Pulmonary artery endothelial cell (primary cell): ENCODE measurements at places on chromosomes 16 and 17. TPM values are rescaled to one million over a fixed set of nuclear protein-coding genes. Genes with fewer than 3 reads are reported as not detected.
A peak's percentile ranks its signal among the peaks of the same experiment; 100 is the strongest.

GRCh38 chr16:51635181-51635580, 484.1 kb upstream of the SALL1 start:
- no peak for DNase-seq

DNA sequence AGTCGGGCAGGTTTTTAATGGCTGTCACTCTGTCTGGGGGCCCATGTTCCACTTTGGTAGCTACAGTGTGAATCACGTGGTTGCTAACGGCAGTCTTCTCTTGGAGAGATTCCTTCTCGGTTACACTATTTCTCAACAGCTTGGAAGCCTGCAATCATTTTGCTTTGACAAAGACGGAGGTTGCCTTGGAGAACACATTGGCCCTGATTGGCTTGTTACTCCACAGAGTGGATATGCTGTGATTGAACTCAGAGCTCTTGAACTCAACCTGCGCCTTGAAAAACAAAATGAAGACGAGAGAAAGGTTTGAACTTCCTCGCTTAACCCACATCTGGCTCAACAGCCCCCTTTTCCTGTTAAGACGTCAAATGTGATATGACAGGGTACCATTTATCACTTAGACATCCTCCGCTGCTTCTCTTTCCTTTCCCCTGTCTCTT, 218.9 kb downstream of the MAF start:
- no peak for DNase-seq

GRCh38 chr17:3981455-3981854, 17.2 kb upstream of the ATP2A3 start:
- DNase-seq: no peak

The POLR2C gene
- total RNA-seq: 136 and 144 TPM in 2 replicates

DNA sequence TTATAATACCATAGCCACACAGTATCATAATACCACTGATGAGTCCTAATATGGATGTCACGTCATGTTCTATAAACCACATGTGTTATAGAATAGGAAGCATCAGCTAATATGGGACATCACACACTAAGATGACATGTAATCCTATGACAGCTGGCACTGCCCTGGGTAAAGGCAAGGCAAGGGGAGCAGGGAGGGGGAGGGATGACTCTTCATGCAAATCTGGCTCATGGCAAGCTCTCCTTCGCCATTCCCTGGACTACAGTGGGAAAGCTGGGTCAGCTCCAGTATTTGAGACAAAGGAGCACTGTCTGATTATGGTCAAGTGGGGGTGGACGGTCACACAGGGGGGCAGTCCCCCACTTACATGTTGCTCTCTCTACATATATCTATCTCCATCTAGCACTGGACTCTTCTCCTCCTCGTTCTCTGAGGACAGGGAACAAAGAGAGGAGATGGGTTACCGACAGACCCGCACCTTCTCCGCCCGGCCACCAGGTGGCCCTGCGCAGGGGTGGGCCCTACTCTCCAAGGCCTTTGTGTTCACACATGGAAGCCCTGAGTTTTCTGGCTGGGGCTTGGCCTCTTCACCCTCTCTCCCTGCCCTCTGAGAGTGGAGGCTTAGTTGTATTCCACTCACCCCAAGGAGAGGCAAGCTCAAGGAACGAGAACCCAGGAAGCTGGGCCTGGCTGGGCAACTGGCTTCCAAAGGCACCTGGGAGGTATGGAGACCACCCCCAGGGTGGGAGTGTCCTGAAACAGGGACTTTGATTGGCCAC, 23.4 kb upstream of the MPO start:
- no peak for DNase-seq

The HSF5 gene
- 0.04 and 0.07 TPM in 2 replicates for total RNA-seq

The CDH1 gene
- under 0.01 and 0.14 TPM in 2 replicates for total RNA-seq

- no peak for DNase-seq
Measured at GRCh38 chr16:48745541-48745940, 135.6 kb upstream of the N4BP1 start.

The GFAP gene
- 0.35 and 0.53 TPM in 2 replicates for total RNA-seq

DNA sequence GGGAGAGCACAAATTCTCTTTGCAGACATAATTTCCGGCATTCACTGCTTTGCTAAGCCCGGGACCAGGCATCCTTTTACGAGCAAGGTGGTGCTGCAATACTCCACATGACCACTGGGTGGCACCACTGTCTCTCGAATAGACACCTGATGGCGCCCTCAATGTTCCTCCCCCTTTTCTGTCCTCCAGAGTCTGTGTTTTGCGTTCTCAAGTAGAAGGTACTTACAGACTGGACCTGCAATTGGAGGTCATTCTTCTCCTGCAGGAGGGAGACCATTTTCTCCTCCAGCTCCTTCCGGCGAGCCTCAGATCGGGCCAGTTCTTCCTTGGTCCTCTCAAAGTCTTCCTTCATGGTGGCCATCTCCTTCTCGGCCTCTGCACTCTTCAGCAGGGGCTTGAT, 45.2 kb downstream of the MYH13 start:
- peak; percentile 1 for DNase-seq

- no peak for DNase-seq
Measured at GRCh38 chr17:36463916-36464764, 22.3 kb upstream of the ZNHIT3 start.

The LLGL1 gene
- total RNA-seq: 35.4 and 36.4 TPM in 2 replicates

- DNase-seq: no peak
Measured at GRCh38 chr16:12339686-12340085, 363.2 kb downstream of the SNX29 start.

The KRT17 gene
- 3.1 and 3.8 TPM in 2 replicates for total RNA-seq

DNA sequence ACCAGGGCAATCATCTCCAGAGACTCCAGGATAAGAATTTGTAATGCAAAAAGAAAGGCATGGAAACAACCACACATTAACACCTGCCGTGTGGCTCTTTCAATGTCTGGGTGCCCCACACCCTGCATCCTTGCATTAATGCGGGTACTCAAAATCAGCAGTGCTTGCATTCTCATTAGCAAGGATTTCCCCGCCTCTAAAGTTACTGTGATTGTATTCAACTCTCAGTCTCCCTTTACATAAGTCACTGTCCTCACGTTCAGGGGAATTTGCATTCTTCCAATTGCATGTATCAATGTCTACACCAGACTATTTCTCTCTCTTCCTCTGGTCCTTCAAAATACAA, 324.3 kb downstream of the FOXL1 start:
- DNase-seq: no peak

- no peak for DNase-seq
Measured at GRCh38 chr17:40525294-40525693, 23.9 kb upstream of the TNS4 start.

The AXIN2 gene
- 2.7 and 3.6 TPM in 2 replicates for total RNA-seq

The SPATA32 gene
- total RNA-seq: not detected in 2 replicates

The SMIM5 gene
- total RNA-seq: 0.07 TPM in 1 of 2 replicates, not detected in the other

The PPY gene
- total RNA-seq: not detected in 2 replicates

DNA sequence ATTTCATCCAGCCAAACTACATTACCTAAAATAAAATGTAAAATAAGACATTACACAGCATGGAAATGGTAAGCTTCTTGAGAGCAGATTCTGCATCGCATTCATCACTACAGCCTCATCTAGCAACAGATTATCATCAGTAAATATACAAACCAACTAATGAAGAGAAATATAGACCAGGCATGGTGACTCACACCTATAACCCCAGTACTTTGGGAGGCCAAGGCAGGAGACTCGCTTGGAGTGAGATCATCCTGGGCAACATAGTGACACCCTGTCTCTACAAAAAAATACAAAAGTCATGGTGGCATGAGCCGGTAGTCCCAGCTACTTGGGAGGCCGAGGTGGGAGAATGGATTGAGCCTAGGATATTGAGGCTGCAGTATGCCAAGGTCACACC, 19.9 kb downstream of the NCBP3 start:
- no peak for DNase-seq

GRCh38 chr17:82153295-82153691, 55.3 kb upstream of the FASN start:
- DNase-seq: no peak

DNA sequence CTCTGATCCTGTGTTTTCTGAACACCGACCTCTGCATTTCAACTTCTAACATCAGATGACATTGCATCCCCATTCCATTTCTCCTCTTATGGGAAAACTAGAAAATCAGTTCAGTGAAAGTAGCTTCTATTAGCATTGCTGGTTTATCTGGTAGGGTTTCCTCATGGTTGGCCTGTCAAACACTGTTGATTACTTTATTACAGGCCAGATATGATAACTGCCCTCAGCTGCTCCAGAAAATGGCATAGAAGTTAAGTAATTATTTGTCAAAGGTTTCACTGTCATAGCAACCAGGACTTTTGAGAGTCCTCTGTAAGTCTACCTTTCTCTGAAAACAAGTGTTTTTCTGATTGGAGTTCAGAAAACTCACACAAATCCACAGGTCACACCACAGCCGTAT, 3.0 kb downstream of the GFOD2 start:
- no peak for DNase-seq

- no peak for DNase-seq
Measured at GRCh38 chr17:45282683-45283644, 21.1 kb upstream of the SPATA32 start.

DNA sequence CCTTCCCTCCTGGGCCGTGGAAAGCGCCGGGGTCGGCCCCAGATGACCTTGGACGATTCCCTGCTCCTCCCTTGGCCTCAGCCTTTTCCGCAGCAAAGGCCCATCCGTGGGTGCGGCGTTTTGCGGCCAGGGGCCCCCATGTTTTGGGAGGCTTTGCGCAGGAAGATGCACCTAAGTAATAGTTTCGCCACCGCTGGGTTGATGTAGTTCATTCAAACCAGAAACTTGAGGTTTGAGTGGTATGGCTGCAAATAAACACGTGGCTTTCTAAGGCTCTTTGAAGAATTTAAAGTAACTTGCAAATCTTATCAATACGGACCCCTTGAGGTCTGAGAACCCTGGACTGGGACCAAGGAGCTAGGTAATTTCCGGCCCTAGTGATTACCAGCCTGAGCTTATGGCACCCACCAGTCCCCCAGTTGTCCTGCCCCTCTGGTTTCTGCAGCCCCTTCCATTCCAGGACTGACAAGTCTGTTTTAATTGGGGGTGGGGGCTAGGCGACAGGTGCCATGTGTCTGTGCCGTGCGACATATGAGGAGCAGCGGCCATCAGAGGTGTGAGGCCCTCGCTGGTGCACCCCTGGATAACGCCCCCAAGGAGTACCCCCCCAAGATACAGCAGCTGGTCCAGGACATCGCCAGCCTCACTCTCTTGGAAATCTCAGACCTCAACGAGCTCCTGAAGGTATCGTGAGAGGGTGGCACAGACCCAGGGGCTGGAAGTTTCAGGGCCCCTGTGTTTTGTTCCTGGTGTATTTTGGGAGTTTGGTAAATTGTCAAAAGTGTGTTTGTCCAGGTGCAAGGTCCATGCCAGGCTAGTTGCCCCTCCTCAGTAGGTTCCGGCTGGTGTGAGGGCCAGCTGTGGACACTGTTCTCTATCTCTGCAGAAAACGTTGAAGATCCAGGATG, 834 bp downstream of the MRPL12 start:
- DNase-seq: no peak

DNA sequence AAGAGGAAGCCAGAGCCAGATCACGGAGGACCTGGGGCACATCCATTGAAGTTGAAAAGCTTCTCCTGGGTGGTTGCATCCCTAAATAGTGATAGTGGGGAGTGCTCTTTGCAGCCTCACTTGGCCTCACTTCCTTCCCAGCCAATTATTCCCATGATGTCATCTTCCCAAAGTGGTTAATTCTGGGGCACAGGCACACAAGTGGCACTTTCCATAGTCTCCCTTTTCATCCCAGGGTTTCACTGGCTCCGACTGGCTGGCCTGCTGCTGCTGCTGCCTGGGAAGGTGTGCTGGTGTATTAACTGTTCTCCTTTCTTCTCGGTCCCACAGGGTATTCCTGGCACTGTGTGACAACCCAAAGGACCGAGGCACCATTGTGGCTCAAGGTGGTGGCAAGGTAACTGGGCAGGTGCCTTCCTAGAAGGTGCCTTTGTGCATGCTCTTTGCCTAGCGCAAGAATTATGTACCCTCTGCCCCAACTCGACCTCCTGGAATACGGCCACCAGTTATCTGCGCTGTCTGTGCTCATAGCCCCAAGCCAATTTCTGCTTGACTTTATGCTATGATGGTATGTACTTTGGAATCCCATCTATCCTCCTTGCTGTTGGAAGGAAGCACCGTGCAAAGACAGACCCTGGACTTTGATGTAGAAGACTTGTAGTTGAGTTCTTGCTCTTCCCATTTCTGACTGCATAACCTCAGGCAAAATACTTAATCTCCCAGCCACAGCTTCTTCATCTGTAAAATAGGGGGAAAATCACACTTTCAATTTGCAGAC, 18.4 kb downstream of the SLC35G3 start:
- DNase-seq: no peak

The LLGL2 gene
- 3.2 and 5.4 TPM in 2 replicates for total RNA-seq

DNA sequence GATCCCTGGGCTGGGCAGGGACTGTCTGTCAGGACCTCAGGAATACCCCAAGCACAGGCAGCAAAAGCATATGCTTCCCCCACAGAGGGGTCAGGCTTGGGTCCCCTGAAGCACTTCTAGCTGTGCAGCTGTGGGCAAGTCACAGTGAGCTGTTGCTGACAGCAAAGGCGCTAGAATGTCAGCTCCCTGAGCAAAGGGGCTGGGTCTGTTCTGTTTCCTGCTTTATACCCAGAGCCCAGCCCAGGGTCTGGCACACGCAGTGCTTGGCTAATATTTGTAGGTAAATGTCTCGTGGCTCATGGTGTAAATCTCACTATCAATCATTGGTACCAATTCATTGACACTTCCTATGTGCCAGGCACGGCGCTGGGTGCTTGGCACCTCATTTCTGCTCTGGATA, 16.6 kb upstream of the MPRIP start:
- DNase-seq: no peak

DNA sequence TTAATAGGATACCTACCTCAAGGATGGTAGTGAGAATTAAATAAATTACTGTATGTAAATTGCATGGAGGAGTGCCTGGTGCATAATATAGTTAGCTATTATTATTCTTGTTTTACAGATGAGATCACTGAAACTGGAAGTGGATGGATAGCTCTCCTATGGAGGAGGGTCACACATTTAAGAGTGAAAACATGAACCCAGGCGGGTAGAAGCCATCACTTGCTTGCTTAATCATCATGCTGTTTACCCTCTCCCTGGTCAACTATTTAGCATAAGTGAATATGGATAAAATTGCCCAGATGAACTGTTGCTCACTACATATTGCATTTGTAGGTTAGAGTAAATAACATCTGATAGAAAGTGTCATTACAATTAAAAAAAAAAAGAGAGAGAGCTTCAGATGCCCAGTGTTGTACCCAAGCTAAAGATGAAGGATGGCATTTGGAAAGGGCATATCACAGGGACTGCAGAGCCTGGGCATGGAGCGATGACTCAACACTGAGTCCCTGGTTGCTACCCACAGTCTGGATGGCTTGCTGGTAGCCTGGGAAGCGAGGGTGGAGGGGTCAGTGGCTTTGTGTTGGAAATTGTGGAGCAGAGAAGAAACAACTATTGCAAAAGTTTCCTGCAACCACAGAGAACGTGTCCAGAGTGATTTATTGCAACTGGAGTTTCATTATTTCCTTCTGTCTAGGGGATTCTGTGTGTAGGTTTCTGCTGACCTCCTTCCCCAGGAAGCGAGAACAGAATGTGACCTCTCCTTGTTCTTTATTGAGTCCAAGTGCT, 414.4 kb downstream of the SHISA9 start:
- DNase-seq: no peak

The KRT24 gene
- not detected in 2 replicates for total RNA-seq

The HSPB9 gene
- total RNA-seq: not detected in 2 replicates

The ITGAX gene
- total RNA-seq: 0.04 and 1.1 TPM in 2 replicates

- DNase-seq: no peak
Measured at GRCh38 chr16:31265329-31266245, 5.8 kb downstream of the ITGAM start.

- DNase-seq: no peak
Measured at GRCh38 chr17:58052945-58053715, 30.1 kb upstream of the DYNLL2 start.

The NUPR1 gene
- 2.5 and 11.4 TPM in 2 replicates for total RNA-seq

The TAF1C gene
- 13.8 and 21.9 TPM in 2 replicates for total RNA-seq
